ENCODE measurements at places on chromosomes 12 and 14.

DNA sequence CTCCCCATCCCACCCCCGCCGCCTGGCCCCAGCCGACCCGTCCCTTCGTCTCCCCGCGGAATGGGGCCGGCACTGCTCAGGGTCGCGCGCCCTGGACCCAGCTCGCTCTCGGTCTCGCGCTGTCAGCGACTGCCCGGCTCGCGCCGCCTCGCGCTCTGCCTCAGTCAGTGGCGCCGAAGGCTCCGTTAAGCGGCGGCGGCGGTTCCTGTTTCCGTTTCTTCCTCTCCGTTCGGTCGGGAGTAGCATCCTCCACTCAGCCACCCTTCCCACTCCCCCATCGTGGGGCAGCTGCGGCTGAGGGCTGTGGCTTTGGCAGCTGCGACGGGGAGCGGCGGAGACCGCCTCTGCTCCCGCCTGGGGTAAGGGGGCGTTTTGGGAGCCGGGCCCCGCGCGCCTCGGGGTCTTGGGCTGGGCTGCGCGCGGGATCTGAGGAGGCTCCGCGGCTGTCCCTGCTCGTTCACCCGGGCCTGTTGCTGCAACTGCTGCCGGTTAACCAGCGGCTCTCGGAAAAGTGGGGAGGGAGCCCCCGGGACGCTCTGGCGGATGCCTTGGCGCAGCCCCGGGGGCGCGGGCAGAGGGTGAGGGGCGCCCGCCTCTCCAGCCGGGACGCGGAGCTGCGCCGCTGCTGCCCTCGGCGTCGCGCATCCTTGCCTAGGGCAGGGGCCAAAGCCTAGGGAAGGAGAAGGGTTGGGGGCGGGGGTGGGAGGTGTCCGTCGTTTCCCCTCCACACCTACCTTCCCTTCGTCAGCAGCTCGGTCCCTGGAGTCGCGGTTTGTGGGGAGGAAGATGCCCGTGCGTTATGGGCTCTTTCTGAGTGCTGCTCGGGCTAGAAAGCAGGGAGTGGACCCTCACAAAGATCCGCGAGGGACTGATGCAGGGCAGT, 567 bp downstream of the FUT8 start:
- peak; percentile 85 for DNase-seq

- no peak for DNase-seq
These were observed 91.7 kb upstream of the MYL2 start for GRCh38 chr12:111011999-111012600.

- no peak for DNase-seq
These were observed 70.4 kb downstream of the R3HDM2 start for GRCh38 chr12:57360468-57360867.

GRCh38 chr14:69769623-69770022, 2.7 kb downstream of the SRSF5 start:
- DNase-seq = no peak

- no peak for DNase-seq
These were observed 445.4 kb upstream of the OR4E1 start for GRCh38 chr14:22118899-22119477.

DNA sequence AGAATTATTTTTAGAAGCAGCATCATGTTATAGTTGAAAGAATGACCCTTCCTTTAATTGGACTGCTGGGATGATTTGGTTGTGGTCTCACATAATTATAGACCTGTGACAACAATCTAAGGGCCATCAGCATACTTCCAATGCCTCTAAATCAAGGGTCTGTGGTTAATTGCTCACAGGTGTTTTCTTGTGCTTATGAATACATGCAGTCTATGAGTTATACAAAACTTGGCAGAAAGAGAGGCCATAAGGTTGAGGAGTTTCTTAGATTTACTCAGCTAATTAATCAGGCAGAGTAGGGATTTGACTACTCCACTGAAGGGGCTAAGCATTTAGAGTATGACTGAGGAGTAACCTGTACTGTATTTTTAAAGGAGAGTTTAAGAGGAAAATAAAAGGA, 37.0 kb upstream of the FRMD6 start:
- DNase-seq = peak; percentile 93
